ENCODE measurements at places on chromosomes 5 and 9.

- no peak for DNase-seq
These were observed 39.5 kb downstream of the PRRT1B start for GRCh38 chr9:131584858-131585257.

DNA sequence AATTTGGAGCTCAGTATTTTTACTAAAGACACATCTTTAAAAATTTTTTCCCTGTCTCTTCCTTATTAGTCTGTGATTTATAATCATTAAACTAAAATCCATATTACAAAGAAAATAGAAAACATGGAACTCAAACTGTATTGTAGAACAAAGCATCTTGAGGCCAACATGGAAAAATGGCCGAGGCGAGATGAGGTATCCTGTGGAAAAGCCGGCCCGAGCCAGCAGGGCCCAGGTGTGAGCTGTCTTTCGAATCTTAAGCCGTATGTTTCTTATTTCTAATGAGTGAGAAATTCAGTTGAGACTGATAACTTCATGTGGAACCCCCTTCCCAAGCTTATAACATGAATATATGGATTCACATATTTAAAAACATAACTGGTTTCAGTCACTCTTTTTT is 170.4 kb upstream of the OTULINL start:
- no peak for DNase-seq

DNA sequence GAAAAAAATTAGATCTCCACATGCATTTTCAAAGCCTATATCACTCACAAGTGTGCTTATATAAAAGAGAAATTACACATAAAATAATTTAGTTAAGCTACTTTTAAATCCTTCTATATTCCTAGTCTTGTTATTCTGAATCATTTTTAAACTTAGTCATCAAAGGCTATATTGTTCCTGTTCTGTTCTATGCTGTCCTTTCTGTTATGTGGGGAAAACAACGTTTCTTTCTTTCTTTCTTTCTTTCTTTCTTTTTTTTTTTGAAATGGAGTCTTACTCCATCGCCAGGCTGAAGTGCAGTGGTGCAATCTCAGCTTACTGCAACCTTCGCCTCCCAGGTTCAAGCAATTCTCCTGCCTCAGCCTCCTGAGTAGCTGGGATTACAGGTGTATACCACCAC is 389.2 kb upstream of the FTMT start:
- DNase-seq, result no peak

GRCh38 chr9:108703429-108703828 is 152.4 kb downstream of the ACTL7B start:
- no peak for DNase-seq

DNA sequence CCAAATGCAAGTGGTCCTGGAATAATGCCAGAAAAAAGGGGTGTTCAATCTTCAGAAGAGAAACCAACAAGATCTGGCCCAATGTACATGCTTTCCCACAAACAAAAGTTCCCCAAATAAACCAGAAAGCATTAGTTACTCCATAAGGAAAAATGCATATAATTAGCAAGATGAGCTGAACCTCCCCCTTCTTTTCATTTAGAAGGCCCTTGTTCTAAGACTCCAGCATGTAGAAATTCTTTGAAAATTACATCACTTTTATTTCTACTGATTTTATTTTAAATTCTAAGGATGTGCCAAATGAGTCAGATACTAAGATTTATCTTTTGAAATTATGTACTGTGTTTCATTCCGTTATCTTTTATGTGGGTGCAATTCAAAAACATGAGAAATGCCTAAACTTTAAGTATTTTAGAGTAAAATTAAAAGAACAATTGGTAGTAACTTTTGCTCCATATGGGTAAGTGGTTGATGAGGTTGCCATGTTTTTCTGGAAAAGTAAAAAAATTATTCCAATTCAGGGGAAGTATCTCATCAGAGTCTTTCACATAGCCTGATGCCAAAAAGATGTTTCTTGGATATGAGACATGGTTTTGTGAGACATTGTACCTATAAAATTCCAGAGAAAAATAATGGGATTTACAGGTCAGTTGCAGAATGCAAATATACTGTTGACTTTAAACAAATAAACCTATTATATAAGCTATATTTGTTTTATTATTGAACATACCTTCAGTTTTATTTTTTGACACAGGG is 106.5 kb upstream of the CCDC112 start:
- DNase-seq, result no peak

- no peak for DNase-seq
These were observed 50.3 kb upstream of the ACO1 start for GRCh38 chr9:32334112-32334511.

DNA sequence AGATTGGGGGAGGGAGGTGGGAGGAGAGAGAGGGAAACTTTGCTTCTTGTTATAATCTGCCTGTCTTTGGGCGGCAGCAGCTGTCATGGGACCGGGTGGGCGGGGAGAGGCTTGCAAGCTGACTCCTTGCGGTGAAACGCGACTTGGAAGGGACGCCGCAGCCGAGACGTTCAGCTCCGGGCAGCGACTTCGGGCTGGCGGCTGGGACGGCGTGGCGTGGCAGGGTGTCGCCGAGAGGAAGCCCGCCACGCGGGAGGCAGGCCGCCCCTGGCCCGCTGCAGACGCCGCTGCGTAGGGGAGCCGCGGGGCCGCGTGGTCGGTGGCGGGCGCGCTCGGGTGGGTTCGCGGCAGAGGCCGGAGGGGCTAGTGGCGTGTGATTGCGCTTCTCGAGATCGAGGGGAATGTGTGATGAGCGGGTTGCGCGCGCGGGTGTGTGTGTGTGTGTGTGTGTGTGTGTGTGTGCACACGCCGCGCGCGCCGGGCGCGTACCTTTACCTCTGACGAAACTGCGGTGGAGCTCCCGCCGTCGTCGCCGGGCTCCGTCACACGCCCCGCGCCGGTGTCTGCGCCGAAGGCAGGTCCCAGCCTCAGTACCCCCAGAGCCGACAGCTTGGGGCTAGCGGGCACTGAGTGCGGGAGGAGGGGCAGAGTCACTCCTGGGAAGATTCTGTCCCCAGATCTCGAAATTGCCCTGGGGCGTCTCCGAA is 1.7 kb downstream of the PPARGC1B start:
- DNase-seq, result peak; percentile 92

All from cardiac septum (tissue), 1 donor.